Activated effector memory CD4-positive, alpha-beta T cell treated with anti-CD3 and anti-CD28 coated beads, Interleukin-2, amount 50 U/mL, for 16 hours (primary cell): ENCODE measurements at places on chromosomes 5 and 9.
A peak's percentile ranks its signal among the peaks of the same experiment; 100 is the strongest.

DNA sequence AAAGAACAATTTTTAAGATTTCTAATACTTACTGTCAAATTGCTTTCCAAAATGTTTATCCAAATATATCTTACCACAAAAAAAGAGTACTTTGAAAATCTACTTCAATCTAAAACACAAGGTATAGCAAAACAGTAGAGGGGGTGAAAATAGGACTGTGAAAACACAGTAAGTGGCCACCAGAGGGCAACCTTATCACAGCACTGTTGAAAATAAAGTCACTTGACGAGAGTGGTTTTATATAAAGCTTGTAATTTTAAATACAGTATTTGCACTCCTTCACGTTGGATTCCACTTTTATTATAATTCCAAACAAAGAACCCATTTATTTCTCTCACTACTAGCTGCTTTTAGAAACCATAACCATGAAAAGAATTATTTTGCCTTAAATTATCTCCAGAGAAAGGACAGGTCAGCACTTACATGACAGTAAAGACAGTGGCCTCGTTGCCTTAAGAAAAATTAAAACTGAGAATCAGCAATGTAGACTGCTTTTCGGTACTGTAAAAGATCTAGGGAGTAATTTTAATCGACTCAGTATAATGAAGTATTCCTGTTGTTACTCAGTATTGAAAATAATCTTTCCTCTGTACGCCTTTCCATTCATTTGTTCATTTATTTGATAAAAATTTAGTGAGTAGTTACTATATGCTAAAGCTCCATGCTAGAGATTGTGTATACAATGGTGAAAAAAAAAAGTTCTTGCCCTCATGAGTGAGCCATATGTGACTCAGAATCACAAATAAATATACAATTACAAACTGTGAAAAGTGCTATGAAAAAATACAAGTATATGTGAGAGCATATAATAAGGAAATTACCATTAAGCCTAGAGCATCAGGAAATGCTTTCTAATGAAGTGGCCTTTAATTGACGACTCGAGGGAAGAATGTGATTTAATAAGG is 40.0 kb upstream of the CDK5RAP2 start:
- DNase-seq: peak; percentile 80

GRCh38 chr9:103789686-103790085 is 304.4 kb upstream of the SMC2 start:
- no peak for DNase-seq

DNA sequence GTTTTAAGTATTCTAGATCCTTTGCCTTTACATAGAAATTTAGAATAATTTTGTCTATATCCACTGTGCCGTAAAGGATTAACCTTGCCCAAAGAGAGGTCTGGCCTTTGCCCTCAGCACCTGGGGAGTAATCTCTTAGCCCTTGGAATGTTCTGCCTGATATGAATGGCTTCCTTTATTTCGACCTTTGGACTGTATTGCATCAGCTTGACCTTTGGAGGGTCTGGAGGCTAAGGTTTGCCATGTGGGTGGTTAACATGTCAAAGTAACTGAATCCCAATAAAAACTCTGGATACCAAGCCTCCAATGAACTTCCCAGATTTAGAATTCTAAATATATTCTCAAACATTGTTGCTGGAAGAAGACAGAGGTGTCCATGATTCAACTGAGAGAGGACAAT is 54.7 kb downstream of the NR2F1 start:
- no peak for DNase-seq

GRCh38 chr5:167561796-167562195 is 729.6 kb upstream of the WWC1 start:
- DNase-seq: no peak

- no peak for DNase-seq
Measured at GRCh38 chr5:60076746-60077145, 183.2 kb upstream of the PDE4D start.
